Karpas-422 (cell line): ENCODE measurements at places on chromosomes 7 and 10. TPM values are rescaled to one million over a fixed set of nuclear protein-coding genes. Genes with fewer than 3 reads are reported as not detected.

The COBL gene
- not detected in 2 replicates for total RNA-seq

The PCLO gene
- total RNA-seq, result not detected in 2 replicates

The SLC18A3 gene
- total RNA-seq, result not detected in 2 replicates

The TMEM273 gene
- total RNA-seq, result 0.51 TPM in 1 of 2 replicates, not detected in the other

The CPXM2 gene
- total RNA-seq, result not detected in 2 replicates

The UPF2 gene
- 19.1 and 23.4 TPM in 2 replicates for total RNA-seq

The CALML5 gene
- total RNA-seq, result not detected in 2 replicates

The PPP1R3C gene
- not detected in 2 replicates for total RNA-seq

The KCND2 gene
- total RNA-seq, result not detected in 2 replicates

The FGL2 gene
- 22.6 and 28.1 TPM in 2 replicates for total RNA-seq

The CAPZA2 gene
- 38.2 and 102 TPM in 2 replicates for total RNA-seq

The OR2A7 gene
- total RNA-seq, result not detected in 2 replicates

The MYPN gene
- total RNA-seq, result not detected in 2 replicates

The IDI2 gene
- not detected in 2 replicates for total RNA-seq

The GLI3 gene
- 0.07 TPM in 1 of 2 replicates, not detected in the other for total RNA-seq

The OPALIN gene
- total RNA-seq, result not detected in 2 replicates

The BLOC1S2 gene
- total RNA-seq, result 65.1 and 121 TPM in 2 replicates

The USP54 gene
- total RNA-seq, result 8.2 and 10.7 TPM in 2 replicates

The MMP21 gene
- not detected in 2 replicates for total RNA-seq

The KEL gene
- total RNA-seq, result 0.36 TPM in 1 of 2 replicates, not detected in the other

The C7orf25 gene
- total RNA-seq, result 1.1 and 1.8 TPM in 2 replicates

The CLEC5A gene
- total RNA-seq, result not detected in 2 replicates

The ADAMTS14 gene
- total RNA-seq, result not detected in 2 replicates

The APBB1IP gene
- total RNA-seq, result 22.7 and 34.7 TPM in 2 replicates

The TNS3 gene
- 56.6 and 60.5 TPM in 2 replicates for total RNA-seq

The CYREN gene
- total RNA-seq, result 33.1 and 67.1 TPM in 2 replicates

The OR9A2 gene
- not detected in 2 replicates for total RNA-seq

The MCM10 gene
- total RNA-seq, result 7.0 and 8.9 TPM in 2 replicates

The CSGALNACT2 gene
- total RNA-seq, result 8.3 and 9.2 TPM in 2 replicates

The TRPV5 gene
- not detected in 2 replicates for total RNA-seq

The FOXL3 gene
- total RNA-seq, result not detected in 2 replicates

The FAM107B gene
- 110 and 158 TPM in 2 replicates for total RNA-seq

The TRIM8 gene
- 94.4 and 111 TPM in 2 replicates for total RNA-seq

The CALCR gene
- not detected in 2 replicates for total RNA-seq

The SLC37A3 gene
- 4.2 and 5.6 TPM in 2 replicates for total RNA-seq

The NRCAM gene
- total RNA-seq, result 0.18 TPM in 1 of 2 replicates, not detected in the other

The IDE gene
- 11.1 and 56.2 TPM in 2 replicates for total RNA-seq

The CCDC126 gene
- total RNA-seq, result 3.0 and 8.9 TPM in 2 replicates

The CARD11 gene
- total RNA-seq, result 38.5 and 87.2 TPM in 2 replicates

The OR6V1 gene
- not detected in 2 replicates for total RNA-seq

The POU6F2 gene
- not detected in 2 replicates for total RNA-seq

The SAMD9L gene
- 14.8 and 26.4 TPM in 2 replicates for total RNA-seq

The ANKRD1 gene
- not detected in 2 replicates for total RNA-seq

The PON1 gene
- total RNA-seq, result not detected in 2 replicates

The ZC3HAV1L gene
- total RNA-seq, result 0.25 TPM in 1 of 2 replicates, not detected in the other

The SPDYE8 gene
- not detected in 2 replicates for total RNA-seq
